CD4-positive, alpha-beta T cell treated with Interleukin-1 beta for 1 hour (primary cell): ENCODE measurements at places on chromosomes 2 and 18.

DNA sequence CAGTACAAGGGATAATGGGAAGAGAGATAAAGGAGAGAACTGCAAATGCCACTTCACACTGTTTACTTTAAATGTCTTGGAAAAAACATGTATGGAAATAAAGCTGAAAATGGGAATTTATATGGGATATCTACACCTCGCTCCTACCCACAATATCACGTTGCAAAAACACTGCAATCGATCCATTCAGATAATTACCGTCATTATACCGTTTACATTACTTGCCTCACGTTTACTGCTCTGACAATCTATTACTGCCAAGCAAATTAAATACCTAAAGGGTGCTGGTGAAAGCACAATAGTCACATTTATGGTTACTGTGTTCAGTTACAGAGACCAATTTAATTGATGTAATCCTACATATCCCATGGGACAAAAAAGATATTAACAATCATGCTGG is 214.7 kb upstream of the LYPD1 start:
- DNase-seq = no peak

- DNase-seq = no peak
These were observed 30.3 kb downstream of the ICA1L start for GRCh38 chr2:202841090-202841867.

- no peak for DNase-seq
These were observed 49.8 kb downstream of the RAMP1 start for GRCh38 chr2:237909075-237909695.

DNA sequence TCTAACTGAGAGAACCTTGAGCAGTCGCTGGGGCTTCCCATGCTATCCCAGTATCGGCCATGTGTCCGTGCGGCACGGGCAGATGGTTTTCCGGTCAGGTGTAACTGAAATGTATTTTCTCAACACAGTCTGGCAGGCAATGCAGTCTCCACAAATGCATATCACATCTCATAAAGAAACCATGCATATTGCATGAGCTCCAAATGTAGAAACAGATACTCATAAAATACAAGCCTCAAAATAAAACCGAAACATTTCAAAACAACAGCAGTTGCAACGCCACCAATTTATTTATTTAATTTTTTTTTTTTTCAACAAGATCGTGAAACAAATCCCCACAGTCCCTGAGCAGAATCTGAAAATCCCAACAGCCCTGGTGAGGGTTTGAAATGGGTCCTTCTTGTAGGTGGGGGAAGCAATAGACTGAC is 299.4 kb downstream of the LPIN1 start:
- no peak for DNase-seq

- DNase-seq = no peak
These were observed 122.7 kb upstream of the SMAD7 start for GRCh38 chr18:49073437-49073836.

- DNase-seq = no peak
These were observed 82.1 kb upstream of the POMC start for GRCh38 chr2:25250331-25251070.

DNA sequence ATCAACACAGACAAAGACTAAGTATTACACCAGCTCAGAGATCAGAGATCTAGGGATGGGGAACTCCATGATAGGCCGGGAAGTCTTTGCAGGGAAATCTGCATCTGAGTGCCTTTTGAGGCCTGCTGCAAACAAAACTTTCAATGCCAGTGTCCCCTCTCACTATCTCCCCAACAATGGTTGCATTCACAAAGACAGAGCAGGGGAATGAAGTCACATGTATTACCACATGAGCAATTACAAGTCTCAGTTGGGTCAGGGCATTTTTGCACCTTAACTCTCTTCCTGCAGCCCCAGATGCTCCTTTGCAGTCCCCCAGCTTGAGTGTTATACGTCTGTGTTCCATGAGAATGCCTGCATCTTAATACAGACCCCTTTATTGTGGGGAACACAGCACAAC is 1.8 kb upstream of the RNF144A start:
- no peak for DNase-seq

DNA sequence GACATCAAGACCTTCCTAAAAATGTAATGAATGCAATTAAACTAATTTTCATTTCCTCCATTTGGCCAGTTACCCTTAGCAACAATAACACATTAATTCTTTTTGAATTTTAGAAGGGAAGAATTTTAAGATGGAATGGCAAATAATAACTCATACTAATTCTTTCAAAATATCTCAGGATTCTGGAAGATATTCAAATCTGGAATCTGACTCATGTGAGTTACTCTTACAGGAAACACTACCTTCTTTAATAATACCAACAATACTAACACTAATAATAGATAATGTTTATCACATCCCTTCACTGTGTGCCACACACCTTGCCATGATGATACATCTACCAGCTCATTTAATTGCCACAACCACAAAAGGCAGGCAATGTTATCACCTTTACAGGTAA is 46.4 kb downstream of the ZNF521 start:
- DNase-seq = no peak

DNA sequence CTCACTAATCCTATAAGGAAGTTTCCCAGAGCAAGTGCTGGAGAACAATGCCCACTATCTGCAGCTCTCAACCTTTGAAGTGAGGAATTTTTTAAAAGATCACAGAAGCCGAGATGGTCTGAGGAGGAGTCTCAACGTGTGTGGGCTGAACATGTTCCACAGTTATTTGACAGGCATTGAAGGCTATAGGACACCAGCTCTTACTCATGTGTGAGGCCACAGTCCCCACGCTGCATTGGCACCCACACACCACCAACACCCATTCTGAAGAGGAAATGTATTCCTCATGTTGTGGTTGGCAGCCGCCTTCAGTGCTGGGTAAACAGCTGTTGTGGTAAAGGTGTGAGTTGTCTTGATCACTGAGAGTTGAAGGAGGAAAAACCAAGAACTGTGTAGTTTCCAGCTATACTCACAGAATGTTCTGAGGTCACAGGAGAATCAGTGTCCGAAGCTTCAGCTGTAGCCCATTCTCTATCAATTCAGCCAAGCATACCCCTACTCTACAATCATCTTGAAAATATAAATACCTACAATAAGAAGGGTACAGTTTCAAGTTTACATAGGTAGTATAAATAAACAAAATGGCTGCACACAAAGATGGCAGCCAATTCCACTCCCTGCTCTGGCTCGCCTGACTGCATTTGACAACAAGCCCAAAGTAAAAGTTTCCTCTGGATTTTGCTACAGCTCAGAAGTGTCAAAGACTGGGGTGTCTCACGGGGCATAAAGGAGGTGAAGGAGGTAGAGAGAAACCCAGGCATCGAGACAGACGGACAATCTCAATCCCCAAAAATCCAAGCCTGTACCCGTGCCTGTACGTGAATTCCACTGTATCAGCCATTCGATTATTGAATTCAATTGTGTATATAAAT is 12.1 kb downstream of the CD226 start:
- DNase-seq = peak; percentile 79

- DNase-seq = no peak
These were observed 35.8 kb downstream of the MTERF4 start for GRCh38 chr2:241066171-241066892.

DNA sequence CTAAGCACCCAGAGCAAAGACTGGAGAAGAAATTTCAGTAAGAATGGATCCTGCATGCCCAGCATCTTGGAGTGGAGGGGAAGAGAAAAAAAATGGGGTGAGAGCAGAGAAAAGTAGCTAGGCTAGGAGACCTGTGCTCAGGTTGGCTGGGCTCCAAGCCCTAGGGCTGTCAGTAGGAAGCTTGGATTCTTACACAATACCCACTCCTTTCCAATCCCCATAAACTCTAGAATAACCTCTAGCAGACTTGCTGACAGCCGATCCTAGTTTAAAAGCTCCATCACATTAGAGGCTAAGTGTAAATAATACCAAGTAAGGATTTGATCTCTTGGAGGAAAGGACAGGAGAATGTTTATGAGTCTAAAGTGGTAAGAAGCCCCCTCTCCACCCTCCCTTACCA is 46.2 kb upstream of the NABP1 start:
- no peak for DNase-seq

- peak; percentile 17 for DNase-seq
These were observed 57.5 kb downstream of the SLC35F5 start for GRCh38 chr2:113698892-113699447.

- no peak for DNase-seq
These were observed 79.9 kb upstream of the DLX2 start for GRCh38 chr2:172182624-172183023.

- DNase-seq = no peak
These were observed 107.7 kb upstream of the PPP1CB start for GRCh38 chr2:28643911-28644334.

- DNase-seq = no peak
These were observed 12.0 kb upstream of the ZNF396 start for GRCh38 chr18:35389095-35389618.

DNA sequence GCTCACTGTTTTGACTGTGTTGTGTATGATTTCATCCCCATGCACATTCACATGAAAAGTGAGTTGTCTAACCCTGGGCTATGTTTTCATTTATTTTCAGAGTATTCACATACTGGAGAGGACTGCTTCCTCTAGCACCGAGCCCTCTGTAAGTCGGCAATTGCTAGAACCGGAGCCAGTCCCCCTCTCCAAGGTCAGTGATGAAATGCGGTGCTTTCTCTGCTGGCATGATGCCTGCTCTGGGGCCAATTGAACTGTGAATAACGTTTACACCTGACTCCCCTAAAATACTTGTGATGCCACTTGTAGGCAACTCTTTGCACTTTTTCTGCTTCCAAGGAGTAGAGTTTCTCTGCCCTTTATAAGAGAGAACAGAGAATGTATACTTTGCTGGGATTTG is 126.9 kb downstream of the PRKRA start:
- DNase-seq = no peak

DNA sequence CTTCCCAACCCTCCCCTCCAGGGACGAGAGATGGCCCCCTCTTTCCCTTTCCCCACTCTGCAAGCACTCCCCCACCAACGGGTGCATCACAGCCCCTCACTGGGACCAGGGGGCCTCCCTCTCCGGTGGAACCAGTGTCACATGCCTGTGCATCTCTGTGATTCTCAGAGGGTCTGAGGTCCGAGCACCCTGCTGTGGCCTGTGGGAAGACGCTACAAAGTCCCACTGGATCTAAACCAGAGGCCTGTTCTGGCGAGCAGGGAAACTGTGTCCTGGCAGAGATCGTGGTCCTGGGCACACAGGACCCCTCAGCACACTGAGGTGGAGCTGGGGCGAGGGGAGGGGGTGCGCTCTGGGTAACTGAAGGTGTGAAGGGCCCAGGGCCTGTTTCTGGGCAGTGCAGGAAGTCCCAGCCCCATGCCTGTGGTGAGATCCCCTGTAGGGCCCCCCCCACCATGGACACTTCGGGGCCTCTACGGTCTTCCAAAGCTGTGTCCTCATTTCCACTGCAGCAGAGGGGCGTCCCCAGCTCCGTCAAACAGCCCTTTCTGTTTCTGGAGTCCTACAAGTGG is 8.0 kb downstream of the SNORC start:
- DNase-seq = no peak

GRCh38 chr18:31658670-31659575 is 25.5 kb downstream of the B4GALT6 start:
- no peak for DNase-seq

DNA sequence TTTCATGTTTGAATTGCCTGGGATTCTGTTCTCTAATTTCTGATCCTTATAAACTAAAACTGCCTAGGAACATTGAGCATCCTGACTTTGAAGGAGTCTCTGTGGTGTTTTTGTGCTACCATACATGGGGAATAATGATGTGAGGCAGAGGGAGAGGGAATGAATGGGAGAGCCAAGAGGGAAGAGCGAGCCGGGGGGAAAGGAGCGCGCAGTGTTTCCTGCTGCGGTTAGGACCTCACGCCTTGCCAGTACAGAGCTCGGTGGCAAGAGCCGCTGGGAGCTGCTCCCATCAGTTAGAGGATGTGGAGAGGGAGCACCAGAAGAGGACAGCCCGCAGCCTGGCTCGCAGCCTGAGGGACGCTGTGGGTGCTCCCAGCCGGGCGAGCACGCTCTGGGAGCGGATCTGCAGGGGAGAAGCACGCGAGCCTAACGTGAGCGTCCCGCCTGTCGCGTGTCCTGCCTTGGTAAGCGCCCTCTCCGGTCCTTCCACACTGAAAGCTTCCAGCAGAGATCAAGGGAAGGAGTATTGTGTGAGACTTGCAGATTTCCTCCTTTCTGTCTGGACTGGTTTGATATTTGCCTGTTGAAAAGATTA is 114.7 kb downstream of the FAM210A start:
- peak; percentile 32 for DNase-seq

GRCh38 chr2:86254576-86255538 is 55.6 kb downstream of the MRPL35 start:
- DNase-seq = no peak

DNA sequence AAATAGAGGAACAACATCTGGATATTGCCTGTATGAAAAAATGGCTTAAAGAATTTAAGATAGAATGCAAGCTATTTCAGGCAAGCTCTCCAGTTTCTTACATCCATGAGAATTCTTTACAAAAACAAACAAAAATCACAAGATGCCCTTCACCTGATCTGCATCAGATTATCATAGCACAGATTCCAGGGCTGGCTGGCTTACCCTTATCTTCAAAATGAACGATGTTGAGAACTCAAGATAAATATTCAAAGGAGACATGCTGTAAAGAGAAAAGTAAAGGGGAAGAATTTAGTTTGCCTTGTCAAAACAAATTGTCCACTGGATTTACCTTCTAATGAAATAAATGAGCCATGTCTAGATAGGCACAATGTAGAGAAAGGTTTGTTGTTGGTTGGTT is 18.7 kb upstream of the SLC40A1 start:
- no peak for DNase-seq

DNA sequence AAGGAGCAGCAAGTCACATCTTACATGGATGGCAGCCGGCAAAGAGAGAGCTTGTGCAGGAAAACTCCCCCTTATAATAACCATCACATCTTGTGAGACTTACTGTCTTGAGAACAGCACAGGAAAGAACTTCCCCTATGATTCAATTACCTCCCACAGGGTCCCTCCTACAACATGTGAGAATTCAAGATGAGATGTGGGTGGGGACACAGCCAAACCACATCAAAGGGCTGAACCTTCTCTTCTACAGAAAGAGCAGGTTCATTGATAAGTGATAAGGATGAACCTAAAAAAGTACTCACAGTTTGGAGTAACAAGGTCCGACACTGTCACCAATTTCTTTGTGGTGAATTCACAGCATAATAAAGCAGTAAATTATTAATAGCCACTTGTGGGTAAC is 422.2 kb upstream of the FSIP2 start:
- DNase-seq = no peak

GRCh38 chr2:232896111-232896510 is 26.0 kb downstream of the SNORC start:
- DNase-seq = no peak

- DNase-seq = no peak
These were observed 107.9 kb upstream of the TTC39C start for GRCh38 chr18:23906658-23907057.
